ENCODE measurements at places on chromosomes 7 and 10. TPM values are rescaled to one million over a fixed set of nuclear protein-coding genes. Genes with fewer than 3 reads are reported as not detected.

The CCL24 gene
- total RNA-seq = not detected

The PILRA gene
- total RNA-seq = 1.1 TPM

The WNT8B gene
- total RNA-seq = not detected

The SNX10 gene
- total RNA-seq = not detected

The HSPA12A gene
- 1.6 TPM for total RNA-seq

The MEIG1 gene
- not detected for total RNA-seq
